ENCODE measurements at places on chromosomes 12 and 14. TPM values are rescaled to one million over a fixed set of nuclear protein-coding genes. Genes with fewer than 3 reads are reported as not detected.

- DNase-seq, result peak; percentile 85
Measured at GRCh38 chr12:105330283-105330930, at the start of gene C12orf75. Gene C12orf75 (plus strand): TSS chr12:105330691. CDS start chr12:105330892, 201 bp downstream.

DNA sequence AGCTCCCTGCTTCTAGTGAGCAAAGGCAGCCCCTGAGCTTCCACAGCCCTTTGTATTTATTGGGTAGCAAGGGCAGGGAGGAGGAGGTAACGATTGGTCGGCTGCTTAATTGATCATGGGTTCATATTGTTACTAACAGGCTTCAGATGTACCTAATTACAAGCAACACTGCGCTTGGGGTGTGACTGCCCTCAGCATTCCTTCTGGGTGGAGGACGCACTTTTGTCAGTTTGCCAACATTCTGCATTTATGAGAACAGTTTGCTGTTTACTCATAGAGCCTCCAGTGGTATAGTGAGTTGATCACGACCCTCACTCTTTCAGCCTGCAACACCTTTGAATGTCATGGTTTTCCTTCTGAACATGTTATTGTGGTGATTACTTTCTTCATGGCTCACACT is 9.6 kb downstream of the TSHR start:
- no peak for DNase-seq

- no peak for DNase-seq
Measured at GRCh38 chr12:9687228-9687627, 17.7 kb downstream of the CLEC2D start.

DNA sequence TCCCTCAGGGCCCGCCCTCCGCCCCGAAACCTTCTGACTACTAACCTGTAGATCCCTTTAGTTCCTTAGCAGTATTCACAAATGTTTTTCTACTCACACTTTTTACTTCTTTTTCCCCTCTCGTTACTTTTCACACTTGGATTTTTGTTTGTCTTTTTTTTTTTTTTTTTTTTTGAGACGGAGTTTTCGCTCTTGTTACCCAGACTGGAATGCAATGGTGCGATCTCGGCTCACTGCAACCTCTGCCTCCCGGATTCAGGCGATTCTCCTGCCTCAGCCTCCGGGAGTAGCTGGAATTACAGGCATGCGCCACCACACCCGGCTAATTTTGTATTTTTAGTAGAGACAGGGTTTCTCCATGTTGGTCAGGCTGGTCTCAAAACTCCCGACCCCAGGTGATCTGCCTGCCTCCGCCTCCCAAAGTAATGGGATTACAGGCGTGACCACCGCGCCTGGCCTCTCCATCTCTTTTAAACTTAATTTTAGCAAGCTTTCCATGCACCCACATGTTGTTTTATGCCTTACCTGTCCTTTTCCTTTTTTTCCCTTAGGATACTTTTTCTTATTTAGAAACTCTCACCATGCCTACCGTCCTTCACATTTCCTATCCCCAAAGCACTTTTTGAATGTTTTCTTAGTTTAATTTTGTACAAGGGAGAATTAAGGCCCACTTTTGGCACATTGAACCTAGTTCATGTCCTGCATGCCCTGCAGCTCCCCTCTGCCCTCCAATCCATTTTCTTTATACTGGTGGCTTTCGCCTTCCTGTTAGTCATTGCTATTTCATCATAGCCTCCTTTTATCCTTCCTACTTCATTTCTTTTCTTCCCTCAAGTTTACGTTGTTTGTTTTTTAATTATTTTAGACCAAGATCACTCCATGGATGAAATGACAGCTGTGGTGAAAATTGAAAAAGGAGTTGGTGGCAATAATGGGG is 1.1 kb downstream of the SP1 start:
- DNase-seq, result peak; percentile 52

The FERMT2 gene
- total RNA-seq, result 59.4 TPM

The NAV3 gene
- total RNA-seq, result 1.9 TPM
